ENCODE measurements at places on chromosomes 16 and 17.

GRCh38 chr17:21035406-21035805 is 7.4 kb downstream of the USP22 start:
- DNase-seq = no peak

DNA sequence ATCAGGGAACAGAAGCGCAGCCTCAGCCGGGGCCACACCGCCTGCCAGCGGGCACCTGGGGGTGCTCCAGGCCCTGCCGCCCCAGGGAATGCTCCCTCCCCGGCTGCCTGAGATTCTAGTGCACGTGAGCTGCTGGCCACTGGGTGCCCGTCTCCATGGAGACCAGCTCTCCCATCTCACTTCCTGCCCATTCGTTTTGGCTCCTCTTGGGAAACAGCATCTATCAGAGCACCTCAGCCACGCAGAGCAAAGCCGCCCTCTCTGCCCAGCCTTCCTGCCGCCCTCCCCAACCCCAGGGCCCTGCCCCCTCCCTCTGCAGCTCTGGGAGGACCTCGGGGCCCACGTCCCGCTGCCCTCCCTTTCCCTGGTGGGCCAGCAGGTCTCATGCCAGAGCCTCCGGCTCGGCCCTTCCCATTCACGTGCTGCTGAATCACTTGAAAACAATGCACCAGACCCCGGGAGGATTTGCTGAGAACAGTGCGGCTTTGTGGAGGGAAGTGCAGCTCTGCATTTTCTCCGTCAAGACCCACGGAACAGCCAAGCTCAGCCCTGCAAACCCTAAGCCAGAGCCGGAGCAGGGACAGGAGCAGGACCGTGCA is 19.4 kb downstream of the CEP295NL start:
- peak; percentile 94 for DNase-seq

DNA sequence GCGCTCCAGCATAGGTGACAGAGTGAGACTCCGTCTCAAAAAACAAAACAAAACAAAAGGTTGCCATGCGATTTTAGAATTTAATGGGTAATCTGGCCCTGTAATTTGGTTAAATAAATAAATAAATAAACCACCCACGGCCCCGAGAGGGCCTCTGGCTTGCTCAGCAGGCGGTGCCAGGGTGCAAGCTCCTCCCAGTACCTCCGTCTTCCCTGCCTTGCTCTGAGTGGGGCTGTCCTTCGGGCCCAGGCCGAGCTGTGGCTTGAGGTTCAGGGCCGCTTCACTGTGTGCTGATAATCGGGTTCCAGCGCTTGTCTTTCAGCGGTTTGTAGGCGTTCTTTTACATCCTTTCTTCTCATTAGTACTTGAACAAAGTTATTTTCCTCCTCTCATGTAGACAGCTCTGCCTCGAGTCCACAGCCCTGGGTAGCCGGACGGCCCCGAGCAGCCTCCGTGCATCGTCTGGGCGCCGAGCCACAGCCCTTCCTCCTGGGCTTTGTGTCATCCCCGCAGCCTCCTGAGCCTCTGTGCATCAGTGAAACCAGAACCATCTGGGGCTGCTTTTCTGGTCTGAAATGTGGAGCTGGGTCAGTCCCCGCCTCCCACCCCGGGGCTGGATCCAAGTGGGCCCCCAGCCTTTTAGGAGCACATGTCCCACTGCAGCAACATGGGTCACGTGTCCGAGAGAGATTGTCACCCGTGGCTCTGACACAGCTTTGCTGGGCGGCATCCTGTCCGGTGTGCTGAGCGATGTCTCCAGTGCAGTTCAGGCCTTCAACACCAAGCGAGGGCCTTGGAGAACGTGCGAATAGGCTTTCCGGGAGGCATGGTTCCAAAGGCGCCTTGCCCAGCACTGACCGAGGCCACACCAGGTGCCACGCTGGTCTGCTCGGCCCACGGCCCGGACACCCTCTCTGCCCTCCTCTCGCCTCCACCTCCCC is 157.4 kb upstream of the CHMP6 start:
- DNase-seq = peak; percentile 78

- peak; percentile 26 for DNase-seq
These were observed 7.6 kb downstream of the EPX start for GRCh38 chr17:58200024-58200633.

DNA sequence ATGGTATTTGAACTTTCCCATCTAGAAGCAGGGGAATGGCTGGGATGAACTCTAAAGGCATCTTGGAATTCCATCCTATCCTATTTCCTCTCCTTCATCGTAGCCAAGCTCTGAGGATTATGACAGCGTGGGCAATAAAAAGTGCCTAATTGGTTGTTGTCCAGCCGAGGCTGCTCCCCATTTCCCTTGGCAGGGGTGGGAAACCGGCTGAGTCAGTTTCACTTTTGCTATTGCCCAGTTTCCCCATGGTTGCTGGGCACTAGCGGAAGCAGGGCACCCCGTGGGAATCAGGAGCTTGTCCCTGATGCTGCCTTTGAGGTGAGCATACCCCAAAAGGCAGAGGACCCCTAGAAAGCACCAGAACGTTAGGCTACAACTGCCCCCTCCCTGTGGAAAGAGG is 13.8 kb upstream of the SP2 start:
- DNase-seq = no peak

DNA sequence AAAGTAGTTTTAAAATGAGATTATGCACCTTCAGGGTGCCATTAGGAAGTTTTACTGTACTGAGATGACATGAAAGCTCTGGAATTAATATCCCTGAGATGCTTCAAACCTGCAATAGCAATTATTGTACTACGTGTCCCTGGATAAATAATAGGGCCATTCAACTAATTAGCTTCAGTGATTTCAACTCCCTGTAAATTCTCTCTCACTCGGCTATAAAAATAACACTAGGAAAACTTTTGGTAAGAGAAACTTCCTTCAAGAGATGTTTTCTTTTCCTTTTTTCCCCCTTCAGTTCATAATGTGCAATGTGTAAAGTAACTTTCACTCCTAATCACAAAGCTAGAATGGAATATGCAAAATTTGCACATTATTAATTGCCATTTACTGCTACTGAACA is 146.4 kb downstream of the SNX11 start:
- no peak for DNase-seq

DNA sequence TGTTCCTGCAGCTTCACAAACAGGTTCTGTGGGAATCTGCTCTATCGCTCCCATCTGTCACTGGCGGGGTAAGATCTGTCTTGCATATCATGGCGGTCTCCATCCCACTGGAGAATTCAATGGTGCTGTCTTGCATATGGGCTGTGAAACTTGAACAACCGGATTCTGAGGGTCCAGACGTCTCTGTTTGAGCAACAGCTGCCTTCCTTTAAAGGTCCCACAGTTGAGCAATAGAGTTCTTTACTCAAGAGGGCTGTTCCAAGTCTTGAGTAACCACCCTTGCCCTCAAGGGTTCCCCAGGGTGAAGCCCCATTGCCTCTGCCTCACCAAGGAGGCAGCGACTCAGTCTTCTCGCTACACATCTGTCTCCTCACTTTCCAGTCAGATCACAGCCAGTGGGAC is 50.8 kb downstream of the ZFHX3 start:
- peak; percentile 82 for DNase-seq

DNA sequence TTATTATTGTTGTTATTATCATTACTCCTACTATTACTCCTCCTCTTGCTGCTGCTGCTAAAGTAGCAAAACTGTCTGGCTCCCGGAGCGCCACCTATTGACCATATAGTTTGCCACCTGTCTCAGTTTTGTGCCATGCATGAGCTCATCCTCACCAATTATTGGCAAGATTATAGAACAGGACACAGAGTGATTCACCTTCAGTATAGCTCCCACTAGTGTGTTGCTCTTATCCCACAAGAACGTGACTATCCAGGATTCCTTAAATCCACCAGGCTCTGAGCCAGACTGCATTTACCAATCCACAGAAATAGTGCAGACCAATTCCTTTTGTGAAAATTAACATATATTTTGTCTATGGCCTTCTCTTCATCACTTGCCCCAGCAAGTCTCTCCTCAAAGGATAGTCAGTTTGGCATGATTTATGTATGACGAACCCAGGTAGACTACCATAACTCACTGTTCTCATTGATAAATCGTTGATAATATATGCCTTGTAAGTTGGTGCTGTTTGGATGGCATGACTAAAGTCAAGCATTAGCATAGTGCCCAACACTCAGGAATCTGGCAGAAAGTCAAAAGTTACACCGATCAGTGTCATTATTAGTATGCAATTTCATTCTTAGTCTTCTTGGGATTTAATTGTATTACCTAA is 405.5 kb upstream of the HSBP1 start:
- no peak for DNase-seq

DNA sequence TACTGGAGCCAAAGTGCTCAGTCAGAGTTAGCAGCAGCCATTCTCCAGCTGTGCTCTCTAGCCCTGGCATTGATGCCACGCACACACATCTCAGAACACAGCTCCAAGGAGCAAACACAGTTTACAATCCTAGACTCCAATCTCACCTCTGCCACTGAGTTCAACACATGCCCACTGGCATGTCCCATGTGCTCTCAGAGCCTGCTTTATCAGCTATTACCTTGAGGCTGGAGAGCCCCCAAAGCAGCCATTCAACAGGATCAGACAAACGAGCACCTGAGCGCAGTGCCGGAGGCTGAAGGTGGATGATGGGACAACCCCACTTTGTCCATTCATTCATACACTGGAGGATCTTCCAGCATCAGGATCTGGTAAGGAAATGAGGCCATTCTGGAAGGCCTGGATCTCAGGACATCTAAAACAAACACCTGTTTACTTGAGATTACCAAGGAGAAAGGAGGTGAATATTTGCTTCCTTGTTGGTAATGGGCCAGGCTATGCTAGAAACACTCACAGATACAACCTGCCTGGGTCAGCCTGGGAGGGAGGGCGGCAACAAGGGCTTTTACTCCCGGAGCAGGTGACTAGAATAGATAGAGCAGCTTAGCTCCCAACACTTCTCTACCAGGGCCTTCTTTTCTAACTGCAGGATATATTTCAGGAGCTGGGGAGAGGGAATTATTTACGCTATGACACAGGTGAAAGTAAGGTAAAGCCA is 25.4 kb downstream of the RANBP10 start:
- no peak for DNase-seq

- DNase-seq = no peak
These were observed 24.0 kb upstream of the SALL1 start for GRCh38 chr16:51175081-51175480.

DNA sequence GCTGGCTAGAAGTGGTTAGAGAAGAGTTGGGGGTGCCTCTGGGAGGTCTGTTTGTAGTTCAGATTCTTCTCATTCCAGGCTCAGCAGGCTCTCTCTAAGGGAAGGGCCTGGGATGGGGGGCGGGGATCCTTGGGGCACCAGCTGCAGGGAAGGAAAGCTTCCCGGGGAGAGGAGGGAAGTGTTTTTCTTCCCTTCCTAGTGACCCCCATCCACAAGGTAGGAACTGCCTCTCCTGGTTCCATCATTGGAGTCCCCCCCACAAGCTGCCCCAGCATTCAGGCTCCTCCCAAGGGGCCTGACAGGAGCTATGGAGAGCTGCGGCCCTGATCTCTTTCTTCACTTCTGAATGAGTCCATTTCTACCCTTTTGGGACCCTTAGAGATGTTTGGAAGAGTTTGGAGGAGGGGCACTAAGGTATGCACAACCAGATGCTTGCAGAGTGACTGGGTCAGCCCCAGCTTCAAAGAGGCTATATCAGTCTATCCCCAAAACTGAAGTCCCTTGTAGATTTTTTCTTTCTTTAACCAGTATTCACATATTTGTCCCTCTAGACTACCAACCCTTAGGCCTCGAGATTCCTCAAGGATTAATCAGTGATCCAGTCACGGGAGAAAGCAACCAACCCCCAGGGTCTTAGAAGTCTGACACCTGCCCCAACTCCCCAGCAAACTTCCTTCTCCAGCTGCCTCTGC is 13.9 kb upstream of the FZD2 start:
- peak; percentile 88 for DNase-seq

GRCh38 chr17:37180376-37180775 is 195.4 kb upstream of the C17orf78 start:
- peak; percentile 15 for DNase-seq

GRCh38 chr16:79004309-79004708 is 596.2 kb downstream of the MAF start:
- no peak for DNase-seq

DNA sequence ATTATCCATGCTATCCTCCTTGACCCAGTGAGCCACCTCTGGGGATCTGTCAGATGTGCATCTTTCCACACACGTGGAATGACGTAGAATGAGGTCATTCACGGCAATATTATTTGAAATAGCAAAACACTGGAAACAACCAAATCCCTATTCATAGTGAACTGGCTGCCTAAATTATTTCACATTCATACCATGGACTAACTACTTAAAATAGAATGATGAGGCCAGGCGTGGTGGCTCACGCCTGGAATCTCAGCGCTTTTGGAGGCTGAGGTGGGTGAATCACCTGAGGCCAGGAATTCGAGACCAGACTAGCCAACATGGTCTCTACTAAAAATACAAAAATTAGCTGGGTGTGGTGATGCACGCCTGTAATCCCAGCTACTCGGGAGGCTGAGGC is 75.5 kb downstream of the RAP1GAP2 start:
- DNase-seq = no peak

- peak; percentile 87 for DNase-seq
These were observed 132.4 kb upstream of the CHMP6 start for GRCh38 chr17:80859002-80859941.

DNA sequence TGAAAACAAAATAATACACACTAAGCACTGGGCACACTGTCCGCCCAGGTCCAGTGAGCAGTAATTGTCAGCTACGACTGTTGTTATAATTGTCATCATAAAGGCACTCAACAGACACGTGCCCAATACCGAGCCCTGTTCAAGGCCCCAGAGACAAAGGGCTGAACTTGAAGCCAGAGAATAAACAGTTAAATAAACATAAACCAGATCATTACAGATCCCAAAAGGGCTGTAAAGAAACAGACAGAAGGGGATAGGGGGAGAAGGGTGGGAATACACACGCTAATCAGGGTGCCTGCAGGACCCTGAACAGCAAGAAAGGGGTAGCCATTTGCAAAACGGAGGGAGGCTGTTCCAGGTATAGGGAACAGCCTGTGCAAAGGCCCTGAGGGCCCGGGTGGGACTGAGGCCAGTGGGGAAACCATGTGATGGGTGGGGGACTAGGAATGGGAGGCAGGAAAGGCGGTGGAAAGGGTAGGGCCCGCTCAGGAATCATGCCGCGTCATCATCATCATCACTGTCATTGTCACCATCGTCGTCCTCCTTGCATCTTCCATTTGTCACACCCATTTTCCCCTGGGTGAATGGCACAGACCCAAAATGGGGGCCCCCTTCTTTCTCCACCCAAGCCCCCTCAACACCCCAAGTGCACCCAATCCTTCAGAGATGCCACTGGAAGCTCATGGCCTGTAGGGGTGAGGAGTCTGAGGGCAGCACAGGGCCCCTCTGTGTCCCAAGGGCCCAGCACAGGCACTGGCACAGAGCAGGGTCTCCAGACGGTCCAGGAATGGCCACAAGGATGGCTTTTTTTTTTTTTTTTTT is 6.3 kb downstream of the CARHSP1 start:
- no peak for DNase-seq

DNA sequence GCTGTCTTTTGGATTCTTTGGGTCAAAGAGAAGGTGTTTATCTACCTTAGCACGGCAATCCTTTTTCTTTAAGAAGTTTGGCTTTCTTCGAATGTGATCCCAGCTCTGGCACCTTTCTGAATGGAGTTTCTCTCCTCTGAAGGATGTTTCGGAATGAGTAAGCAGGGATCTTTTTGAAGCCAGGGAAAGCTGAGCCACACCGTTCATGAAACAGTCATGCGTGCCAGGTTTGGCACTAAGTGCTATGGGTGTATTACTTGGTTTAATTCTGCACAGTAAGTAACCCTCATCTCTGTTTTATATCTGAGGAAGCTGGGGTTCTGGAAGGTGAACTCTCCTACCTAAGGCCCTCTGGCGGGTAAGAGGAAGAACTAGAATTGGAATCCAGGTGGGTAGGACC is 234.5 kb downstream of the NTN1 start:
- no peak for DNase-seq
